HuH-7 (cell line): ENCODE measurements at places on chromosomes 5 and 9.

DNA sequence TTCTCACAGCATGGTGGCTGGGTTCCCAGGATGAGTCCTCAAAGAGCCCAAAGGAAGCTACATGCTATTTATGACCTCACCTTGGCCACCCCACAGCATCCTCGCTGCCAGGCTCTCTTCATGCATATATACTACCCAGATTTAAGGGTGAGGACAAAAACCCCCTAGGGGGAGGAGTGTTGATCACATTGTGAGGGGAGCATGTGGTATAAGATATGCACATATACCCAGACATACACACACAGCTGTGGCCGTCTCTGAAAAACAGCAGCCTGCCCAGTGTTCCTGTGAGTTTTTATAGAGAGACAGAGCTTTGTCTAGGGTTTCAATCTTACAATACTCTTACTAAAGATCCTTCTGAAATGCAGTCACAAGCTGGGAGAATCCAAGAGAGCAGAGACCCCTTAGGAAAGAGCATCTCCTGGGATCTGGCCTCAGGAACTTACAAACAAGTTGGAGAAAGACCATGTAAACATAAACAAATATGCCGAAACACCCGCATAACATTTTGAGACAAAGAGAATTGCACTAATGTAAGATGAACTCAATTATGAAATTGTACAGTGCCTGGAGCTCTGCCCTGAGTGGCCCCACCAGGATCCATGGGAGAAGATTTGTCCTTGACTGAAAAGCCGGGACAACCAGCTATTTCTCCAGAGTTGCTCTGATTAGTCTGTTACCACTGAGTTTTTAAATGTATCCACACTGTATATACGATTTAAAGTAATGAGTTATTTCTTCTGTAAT lies 146.4 kb downstream of the GADD45G start:
- DNase-seq = no peak

DNA sequence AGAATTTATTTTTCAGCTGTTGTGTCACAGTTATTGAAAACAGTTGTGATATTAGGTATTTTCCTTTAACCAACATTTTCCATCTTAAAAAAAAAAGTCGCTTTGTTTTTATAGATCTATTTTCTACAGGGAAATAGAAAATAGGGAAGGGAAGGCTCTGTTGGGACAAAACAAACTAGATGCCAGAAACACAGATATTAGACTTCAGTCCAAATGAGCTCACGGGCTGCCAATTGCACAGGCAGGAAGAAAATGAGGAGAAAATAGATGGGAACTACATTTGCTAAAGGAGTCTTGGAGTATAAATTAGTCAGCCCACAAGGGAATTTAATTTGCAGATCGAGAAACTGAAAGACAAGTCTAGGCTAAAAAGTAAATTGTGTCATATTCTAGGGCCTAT lies 21.4 kb upstream of the ISOC1 start:
- DNase-seq = no peak

- DNase-seq = no peak
These were observed 2.6 kb upstream of the MSX2 start for GRCh38 chr5:174721530-174722432.

GRCh38 chr9:92680166-92681119 lies 10.5 kb upstream of the IPPK start:
- no peak for DNase-seq

DNA sequence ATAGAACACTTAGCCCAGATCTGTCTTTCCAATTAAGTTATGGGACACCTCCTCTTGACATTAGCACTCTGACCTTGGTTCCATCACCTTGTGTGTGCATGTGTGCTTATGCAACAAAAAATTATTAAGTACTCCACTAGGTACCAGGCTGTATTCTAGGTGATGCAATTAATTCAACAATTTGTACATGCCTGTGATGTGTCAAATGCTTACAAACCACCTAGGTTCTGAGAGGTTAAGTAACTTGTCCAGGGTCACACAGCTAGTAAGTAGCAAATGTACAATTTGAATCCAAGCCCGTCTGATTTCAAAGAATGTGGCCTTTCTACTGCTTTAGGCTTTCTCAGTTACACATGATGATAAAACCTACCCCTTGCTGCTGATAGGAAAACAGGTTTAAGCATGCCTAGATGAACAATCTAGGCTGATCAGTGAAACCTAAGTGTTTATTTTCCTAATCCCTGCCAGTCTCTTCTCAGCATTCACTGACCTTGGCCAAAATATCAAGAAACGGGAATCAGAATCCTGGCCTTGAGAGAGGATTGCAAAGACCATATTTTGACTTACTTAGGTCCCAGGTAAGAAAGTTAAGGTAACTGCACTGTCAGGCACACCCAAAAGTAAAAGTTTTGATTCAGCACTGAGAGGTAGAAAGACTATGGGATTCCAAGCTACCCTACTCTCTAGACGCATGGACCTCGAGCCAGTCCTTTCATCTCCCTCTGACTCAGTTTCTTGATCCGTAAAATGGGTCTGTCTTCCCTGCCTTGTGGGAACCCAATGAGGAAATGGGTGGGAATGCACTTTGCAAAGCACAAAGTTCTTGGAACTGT lies 1.0 kb downstream of the TBC1D2 start:
- DNase-seq = no peak

GRCh38 chr5:95936812-95937397 lies 24.7 kb downstream of the ELL2 start:
- DNase-seq = no peak
